Activated naive CD8-positive, alpha-beta T cell treated with anti-CD3 and anti-CD28 coated beads, Interleukin-2, amount 10 ng/mL, durations not matched to agents 7 days and 5 days (primary cell): ENCODE measurements at places on chromosomes 6 and 20. TPM values are rescaled to one million over a fixed set of nuclear protein-coding genes. Genes with fewer than 3 reads are reported as not detected.

GRCh38 chr6:57190140-57190539 is 18.0 kb downstream of the BAG2 start:
- no peak overlapping the region for H3K27ac ChIP-seq
- peaks cover 24% of the 10 kb centered on the region for H3K36me3 ChIP-seq
- DNase-seq, result no peak
- no peaks in the 10 kb centered on the region for H3K4me1 ChIP-seq
- H3K27me3 ChIP-seq, result no peaks in the 10 kb centered on the region
- no peak overlapping the region for H3K4me3 ChIP-seq

DNA sequence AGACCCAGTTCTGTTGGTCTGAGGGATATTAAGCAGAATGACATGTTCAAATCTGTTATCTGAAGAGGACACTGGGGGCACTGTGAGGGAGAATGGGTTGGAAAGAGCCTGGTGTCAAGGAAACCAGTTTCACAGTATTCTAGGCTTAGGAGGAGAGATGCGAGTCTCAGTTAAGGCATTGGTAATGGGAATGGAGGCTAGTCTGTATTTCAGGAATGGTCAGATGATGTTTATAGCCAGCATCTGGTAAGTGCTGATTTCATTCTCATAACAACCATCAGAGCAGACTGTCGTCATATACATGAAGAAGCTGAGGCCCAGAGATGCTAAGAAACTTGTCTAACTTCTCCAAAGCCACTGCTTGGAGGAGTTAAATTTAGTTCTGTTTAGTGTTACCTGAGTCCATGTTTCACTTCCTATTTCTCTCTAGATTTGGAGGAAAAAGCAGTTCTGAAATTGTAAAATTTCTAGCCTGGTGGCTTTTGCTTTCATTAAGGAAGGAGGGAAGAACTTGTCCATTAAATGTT is 242.0 kb downstream of the ARID1B start:
- H3K4me3 ChIP-seq, result peak overlapping the region; percentile 76
- no peaks in the 10 kb centered on the region for H3K27me3 ChIP-seq
- no peak for DNase-seq
- H3K4me1 ChIP-seq, result peaks cover 35% of the 10 kb centered on the region
- H3K36me3 ChIP-seq, result no peaks in the 10 kb centered on the region

DNA sequence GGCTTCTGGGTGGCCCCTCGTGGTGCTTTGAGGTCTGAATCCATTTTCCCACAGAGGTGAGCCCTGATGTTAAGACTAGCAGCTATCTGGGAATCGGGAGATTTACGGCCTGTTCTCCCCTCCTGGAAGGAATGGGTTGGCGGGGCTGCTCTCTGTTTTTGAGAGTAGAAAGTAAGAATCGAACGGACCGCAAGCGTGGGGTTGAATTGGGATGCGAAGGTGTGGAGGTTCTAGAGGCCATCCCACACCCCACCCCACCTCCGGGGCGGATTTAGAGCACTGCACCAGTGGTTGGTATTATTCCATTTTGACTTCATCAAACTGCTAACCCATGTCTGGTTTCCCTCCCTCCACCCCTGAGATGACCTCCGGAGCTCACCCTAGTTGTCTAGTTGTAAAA is 11.5 kb downstream of the PYGB start:
- H3K27me3 ChIP-seq, result no peaks in the 10 kb centered on the region
- peak overlapping the region; percentile 69 for H3K4me3 ChIP-seq
- DNase-seq, result no peak
- peaks cover 20% of the 10 kb centered on the region for H3K4me1 ChIP-seq
- H3K27ac ChIP-seq, result peak overlapping the region; percentile 90

DNA sequence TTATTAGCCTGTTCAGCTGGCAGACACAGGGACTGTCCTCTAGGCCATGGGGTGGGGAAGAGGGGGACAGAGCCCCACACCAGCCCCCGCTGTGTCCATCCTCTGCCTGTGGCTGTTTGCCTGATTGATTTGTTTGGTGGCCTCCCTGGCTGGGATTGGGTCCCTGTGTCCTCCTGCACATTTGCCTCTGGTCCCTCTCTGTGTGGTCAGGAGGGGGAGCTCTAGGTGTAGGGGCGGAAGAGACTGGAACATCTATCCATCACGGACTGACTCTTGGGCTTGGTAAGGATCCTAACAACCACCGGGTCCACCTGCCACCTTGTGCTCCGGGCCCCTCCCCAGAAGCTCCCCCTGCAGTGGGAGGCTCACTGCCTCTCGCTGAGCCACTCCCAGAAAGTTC is 38.4 kb upstream of the CCDC167 start:
- no peak for DNase-seq
- no peak overlapping the region for H3K4me3 ChIP-seq
- peaks cover 25% of the 10 kb centered on the region for H3K27me3 ChIP-seq

DNA sequence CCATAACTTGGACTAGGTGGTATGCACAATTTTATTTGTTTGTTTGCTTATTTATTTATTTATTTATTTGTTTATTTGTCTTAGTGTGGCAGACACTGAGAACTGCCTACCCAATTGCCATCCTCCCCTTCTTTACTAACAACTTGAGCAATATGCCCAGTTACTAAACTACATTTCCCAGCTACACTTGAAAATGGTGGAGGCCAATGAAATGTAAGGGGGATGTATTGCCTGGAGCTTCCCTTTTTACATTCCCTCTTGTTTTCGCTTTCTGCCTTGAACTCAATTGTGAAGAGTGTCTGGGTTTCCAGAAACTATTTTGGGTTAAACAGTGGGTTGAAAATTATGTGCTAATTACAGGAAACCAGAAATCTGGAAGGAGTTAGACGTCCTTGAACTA is 152.7 kb upstream of the FKBP1C start:
- no peaks in the 10 kb centered on the region for H3K27me3 ChIP-seq
- H3K4me3 ChIP-seq, result no peak overlapping the region
- H3K27ac ChIP-seq, result no peak overlapping the region
- no peaks in the 10 kb centered on the region for H3K36me3 ChIP-seq

DNA sequence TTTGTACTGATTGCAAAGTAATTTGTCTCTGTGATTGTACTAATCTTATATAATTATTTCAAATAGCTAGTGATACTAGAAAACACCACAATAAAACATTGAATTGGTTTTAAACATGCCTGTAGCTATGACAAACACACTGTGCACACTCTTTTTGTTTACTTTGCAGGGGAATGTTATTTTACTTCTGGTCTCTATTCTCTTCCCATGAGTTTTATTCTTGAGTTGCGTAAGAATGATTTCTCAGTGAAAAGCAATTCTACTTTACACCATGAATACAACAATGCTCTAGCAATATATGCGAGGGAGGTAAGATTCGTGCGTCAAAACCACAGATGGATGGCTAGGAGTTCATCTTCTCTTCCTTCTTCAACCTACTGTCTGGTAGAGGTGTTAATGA is 68.4 kb upstream of the PHACTR1 start:
- no peak for DNase-seq
- no peak overlapping the region for H3K27ac ChIP-seq
- H3K27me3 ChIP-seq, result peaks cover 7% of the 10 kb centered on the region
- H3K4me3 ChIP-seq, result no peak overlapping the region
- H3K4me1 ChIP-seq, result no peaks in the 10 kb centered on the region

DNA sequence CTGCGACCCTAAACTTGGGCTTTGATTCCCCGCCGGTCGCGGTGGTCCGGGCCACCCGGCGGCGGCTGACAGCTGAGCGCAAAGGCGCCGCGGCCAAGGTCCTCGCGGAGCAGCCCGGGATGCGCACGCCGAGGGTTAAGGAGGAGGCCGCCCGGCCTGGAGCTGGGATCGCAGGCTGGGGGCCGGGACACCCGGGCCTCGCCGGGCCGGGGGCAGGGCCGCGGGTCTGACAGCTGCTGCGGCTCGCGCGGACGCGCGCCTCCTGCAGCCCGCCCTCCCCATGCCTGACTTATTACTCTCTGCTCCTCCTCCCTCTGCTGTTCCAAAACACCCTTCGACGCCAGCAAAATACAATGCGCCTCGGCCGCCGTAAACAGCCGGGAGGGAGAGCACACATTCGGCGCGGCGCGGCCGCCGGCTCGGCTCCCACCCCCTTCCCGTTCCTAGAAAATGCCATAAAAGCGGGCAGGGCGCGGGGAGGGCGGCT is 746 bp downstream of the BACH2 start:
- peak overlapping the region; percentile 93 for H3K4me3 ChIP-seq
- DNase-seq, result peak; percentile 81
- peak overlapping the region; percentile 91 for H3K27ac ChIP-seq

DNA sequence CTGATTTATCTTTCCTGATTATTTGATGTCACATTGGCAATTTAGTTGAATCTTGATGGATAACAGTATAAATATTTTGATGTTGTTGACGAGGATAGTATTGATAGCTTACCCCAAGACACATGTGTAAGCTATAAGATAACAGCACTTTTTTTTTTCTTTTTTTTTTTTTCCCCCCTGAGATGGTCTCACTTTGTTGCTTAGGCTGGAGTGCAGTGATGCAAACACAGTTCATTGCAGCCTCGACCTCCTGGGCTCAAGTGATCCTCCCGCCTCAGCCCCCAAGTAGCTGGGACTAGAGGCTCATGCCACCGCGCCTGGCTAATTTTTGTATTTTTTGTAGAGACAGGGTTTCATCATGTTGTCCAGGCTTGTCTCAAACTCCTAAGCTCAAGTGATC is 21.8 kb downstream of the MYO6 start:
- no peak overlapping the region for H3K4me3 ChIP-seq
- no peak overlapping the region for H3K27ac ChIP-seq
- no peak for DNase-seq
- H3K36me3 ChIP-seq, result no peaks in the 10 kb centered on the region

Gene RBBP9
- 13.9 TPM for total RNA-seq

Gene TBXT
- not detected for total RNA-seq

Gene CST5
- not detected for total RNA-seq
